ENCODE measurements at places on chromosomes 6 and 20.
A peak's percentile ranks its signal among the peaks of the same experiment; 100 is the strongest.

DNA sequence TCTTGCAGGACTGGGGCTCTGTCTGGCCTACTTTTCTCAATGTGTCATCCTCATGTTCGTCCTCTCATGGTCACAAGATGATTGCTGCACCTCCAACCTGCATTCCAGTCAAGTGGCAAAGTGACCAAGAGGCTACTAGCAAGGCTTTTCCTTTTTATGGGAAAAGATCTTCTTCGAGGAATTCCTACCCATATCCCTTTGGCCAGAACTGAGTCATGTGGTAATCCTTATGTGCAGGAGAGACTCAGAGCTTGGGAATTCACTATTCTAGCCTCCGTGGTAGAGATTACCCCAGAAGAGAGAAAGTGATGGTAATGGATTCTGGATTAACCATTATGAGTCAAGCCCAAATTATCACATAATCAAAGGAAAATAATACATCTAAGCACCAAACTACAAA, 162.7 kb downstream of the KCNQ5 start:
- no peak for DNase-seq

DNA sequence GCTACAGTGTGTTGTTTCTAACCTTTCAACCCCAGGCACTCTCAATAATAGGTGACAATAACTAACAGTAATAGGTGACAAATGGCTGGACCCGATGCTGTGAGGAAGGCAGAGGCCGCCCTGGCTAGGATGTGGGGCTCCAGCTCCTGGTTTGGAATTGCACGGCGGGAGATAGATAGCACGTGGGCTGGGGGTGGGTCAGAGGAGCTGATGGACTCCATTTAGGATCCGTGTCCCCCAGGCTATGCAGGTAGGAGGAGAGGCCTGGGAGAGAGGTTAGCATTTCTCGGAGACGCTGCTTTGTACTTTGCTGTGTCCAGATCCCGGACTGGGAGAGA, 61.4 kb downstream of the EZR start:
- no peak for DNase-seq

GRCh38 chr6:42318480-42318879, 100.8 kb upstream of the MRPS10 start:
- DNase-seq: no peak

- DNase-seq: no peak
These were observed 30.2 kb downstream of the ARHGAP18 start for GRCh38 chr6:129679758-129680157.

GRCh38 chr6:147061252-147061651, 143.0 kb upstream of the STXBP5 start:
- DNase-seq: no peak

DNA sequence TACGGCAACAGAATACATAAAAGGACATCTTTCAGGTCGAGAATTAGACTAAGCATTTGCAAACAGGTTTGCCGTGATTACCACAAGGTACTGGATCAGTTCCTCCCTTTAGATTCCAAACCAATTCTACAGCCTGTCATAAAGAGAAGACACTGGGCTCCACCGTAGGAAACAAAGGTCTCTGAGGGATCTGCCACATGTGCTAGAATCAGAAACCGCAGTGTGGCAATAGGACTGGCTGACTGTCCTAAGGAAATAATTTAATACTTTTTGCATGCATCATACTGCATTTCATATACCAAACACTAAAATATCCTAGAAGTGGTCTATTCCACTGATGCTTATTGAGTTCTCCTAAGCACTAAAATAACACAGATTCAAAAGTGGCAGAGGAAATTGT, 59.2 kb downstream of the POPDC3 start:
- DNase-seq: no peak

DNA sequence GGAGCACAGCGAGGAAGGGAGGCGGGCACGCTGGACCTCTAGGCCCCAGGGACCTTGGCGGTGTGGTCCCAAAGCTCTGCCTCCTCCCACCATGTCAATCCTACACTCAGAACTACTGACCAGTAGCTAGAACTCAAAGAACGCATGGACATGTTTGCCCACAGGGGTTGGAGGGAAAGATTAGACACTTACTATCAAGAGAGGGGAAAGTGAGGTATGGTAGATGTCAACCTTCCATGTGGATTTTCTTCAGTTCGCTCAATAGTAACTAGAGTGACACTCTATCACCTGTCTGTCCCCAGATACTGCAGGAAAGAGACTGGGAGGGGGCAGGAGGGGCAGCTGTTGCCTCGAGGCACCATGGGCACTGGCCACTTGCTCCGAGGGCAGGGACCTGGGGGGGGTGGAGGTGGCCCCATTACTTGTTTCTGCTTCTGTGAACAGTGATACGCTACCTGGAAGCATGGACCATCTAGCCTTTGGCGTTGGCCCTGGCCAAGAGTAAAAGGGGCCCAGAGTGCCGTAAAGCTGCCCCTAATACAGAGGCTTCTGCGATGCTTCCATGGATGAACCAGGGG, 912 bp upstream of the DIDO1 start:
- no peak for DNase-seq

DNA sequence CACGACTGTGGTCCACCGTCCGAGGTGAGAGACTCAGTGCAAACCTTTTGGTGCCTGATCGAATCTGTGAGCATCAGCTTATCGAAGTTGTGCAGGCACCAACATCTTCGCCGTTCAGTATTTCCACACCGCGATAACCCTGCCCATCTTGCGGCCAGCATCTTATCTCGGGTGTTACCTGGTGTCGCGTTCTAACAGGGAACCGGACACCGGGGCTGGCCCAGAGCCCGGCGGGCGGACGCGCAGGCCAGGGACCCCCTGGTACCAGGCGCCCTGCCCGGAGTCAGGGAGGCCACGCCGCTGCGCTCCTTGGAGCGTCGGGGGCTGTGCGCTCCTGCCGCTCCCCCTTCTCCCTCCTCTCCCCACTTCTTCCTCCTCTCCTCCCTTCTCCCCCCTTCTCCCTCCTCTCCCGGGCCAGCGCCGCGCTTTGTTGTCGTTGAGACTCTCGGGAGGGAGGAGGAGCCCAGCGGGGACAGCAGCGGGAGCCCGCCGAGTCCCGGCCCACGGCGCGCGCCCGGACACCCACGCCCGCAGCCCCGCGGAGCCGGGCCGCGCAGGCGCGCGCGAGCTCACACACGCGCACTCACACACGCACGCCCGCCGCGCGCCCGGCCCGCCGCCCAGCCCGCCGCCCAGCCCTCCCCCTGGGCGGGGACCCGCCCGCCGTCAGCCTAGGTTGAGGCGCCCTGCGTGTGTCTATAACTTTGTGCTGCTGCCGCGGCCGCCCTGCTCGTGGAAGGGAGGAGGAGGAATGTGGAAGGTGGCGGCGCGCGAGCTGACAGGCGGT, 1.4 kb upstream of the FOXO3 start:
- DNase-seq: peak; percentile 47

DNA sequence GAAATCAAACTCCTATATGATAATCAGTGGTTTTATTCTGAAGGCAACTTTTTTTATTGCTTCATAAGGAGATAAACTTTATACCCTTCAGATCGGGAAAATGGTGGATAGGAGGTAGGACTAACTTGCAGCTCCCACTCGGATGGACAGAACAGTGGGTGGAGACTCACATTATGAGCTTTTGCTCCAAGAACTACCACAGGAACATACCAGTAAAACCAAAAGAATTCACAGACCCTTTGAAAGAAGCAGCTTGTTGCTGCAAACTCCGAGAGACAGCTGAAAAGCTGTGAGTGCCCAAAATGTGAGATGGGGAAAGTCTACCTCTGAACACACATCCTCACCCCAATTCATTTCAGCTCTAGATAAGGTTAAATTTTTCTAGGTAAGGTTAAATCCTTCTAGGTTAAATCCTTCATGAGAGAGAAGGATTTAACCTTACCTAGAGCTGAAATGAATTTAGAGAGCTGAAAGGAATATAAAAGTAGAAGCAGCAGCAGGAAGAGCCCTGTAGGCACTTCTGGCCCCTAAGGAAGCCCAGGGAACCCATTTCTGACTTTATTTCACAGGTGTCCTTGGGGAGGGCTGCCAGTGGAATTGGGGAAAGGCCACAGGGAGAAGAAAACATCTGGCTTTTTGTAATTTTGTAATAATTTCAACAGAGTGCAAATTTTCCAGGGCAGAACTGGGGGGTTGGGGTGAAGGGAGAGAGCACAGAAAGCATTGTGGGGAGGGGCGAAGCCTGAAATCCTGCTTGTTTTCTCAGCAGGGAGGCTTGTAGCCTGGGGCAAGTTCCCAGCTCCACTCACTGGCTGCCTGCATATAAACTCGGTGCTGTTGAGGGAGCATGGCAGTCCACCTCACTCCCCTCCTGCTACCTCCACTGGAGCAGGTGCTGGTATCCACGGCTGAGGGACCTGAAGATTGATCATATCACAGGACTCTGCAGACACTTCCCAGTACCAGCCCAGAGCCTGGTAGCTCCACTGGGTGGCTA, 65.9 kb upstream of the HCRTR2 start:
- peak; percentile 14 for DNase-seq

DNA sequence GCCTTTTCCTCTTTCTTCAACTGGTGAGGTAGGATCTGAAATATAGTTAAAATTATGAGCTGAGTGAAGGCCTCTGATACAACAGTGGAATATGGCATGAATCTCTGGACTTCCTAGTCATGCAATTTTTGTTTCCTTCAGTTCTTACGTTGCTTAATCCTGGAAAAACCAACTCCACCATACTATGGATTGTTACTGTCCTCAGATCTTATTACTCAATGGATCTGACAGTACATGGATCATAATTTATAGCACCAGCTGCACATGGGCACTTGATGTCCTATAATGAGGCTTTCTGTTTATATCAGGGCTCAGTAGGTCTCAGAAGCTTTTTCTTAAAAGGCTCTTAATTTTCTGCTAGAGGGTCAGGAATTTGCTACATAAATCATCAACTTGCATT, 1341.0 kb upstream of the EYS start:
- no peak for DNase-seq

GRCh38 chr20:36498386-36499179, 42.7 kb upstream of the MYL9 start:
- no peak for DNase-seq

DNA sequence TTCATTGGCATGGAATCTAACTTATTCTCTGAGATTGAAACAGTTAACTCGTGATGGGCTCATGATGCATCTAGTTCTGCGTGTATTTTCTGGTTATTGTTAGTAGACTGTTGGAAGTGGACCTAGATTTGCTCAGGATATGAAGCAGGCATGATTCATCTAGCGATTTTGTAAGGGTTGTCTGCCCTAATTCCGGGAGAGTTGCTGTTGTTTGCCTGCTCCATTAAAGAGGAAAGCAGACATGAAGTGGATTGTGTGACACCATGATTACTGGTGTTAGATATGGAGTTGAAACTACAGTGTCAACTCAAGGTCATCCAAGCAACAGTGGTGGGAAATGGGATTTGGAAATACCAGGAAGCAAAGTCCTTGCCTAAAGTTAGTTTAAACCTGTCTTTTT, 41.0 kb downstream of the SOX4 start:
- no peak for DNase-seq

DNA sequence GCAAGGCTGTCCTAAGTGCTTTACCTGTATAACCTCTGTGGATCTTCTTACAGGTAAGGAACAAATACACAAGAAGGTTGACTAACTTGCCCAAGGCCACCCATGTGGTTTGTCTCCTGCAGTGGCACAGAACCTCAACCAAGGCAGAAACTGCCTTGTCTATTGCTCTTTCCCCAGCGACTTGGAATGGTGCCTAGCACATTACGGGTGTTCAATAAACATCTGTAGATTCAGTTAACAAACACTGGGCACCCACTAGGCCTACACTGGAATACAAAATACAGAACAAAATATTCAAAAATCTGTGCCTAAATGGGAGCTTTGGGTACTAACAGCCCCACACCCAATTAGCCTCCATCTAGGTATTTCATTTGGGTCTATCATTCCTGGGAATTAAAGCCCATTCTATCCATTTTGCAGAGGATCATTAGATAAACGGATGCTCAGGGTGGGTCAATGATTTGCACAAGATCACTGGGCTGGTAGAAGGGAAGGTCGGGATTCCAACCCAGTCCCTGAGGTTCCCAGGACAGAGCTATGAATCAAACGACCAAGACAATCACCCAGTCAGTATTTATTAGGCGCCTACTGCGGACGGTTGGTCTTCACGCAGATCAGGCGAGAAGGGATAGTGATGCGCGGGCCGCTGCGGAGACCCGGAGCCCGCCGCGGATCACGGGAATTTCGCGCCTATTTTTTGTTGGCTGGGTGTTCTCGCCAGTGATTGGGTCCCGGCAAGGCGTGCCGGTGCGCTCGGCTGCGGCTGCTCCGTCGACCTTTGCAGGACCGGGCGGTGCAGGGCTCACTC, at the start of gene STK35:
Gene STK35 (plus strand): TSS at position 771 of the 808 bp plus-strand sequence. CDS start 55 bp downstream, outside the sequence.
- no peak for DNase-seq

DNA sequence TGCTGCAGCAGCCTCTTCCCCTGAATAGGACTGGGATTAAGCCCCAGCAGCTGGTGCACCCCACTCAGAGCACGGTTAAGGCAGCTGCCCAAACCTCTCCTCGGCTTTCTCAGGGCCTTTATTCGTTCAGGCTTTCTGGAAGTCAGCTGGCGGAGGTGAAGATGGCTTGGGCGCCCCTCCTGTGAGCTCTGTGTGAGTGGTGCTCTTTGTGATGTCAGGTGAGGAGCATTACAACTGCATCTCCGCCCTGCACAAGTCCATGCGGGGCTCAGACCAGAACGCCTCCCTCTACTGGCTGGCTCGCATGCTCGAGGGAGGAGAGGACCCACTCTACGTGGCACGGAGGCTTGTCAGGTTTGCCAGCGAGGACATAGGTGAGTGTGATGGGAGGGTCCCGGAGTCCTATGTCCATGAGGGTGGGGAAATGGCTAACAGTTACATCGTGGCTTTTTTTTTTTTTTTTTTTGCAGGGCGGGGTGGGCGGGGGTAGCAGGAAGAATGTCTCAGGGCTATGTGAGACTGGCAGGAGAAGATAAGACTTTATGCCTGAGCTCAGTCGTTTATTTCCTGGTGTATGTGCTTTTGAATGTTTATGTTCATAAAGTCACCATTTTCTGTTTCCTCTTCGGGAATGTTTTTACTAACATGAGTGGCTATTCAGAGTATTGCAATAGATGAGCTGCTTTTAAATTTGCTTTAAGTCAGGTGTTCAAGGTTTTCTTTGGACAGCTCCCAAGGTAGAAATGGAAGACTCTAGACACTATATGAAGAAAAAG, 18.2 kb downstream of the WRNIP1 start:
- no peak for DNase-seq

DNA sequence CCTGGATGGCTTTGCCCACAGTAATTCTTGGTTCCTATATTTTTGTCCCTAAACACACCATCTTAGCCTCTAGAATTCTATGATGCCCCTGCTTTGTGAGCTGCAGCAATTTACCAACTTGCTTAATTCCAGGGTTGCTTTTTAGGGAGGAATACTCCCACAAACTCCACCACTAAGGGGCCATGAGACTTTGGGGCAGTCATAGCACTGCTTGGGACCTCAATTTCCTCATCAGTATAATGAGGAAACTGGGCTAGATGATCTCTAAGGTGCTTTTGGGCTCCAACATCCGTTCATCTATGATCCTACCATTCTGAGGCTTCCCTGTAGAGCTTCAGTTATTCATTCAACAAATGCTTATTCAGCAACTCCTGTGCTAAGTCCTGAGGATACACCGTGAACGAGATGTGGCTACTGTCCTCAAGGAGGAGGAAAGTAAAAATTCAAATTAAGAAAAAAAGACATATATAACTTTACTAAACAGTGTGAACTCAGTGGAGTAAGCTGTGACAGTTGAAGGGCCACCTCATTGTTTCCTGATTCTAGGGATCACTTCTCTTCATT, 75.3 kb downstream of the PRDM1 start:
- no peak for DNase-seq

Measured in HEK293T (cell line).